Cardiac septum (tissue), 1 donor: ENCODE measurements at places on chromosomes 4 and X. TPM values are rescaled to one million over a fixed set of nuclear protein-coding genes. Genes with fewer than 3 reads are reported as not detected.

MCF2 gene
- 0.65 TPM for total RNA-seq

DNA sequence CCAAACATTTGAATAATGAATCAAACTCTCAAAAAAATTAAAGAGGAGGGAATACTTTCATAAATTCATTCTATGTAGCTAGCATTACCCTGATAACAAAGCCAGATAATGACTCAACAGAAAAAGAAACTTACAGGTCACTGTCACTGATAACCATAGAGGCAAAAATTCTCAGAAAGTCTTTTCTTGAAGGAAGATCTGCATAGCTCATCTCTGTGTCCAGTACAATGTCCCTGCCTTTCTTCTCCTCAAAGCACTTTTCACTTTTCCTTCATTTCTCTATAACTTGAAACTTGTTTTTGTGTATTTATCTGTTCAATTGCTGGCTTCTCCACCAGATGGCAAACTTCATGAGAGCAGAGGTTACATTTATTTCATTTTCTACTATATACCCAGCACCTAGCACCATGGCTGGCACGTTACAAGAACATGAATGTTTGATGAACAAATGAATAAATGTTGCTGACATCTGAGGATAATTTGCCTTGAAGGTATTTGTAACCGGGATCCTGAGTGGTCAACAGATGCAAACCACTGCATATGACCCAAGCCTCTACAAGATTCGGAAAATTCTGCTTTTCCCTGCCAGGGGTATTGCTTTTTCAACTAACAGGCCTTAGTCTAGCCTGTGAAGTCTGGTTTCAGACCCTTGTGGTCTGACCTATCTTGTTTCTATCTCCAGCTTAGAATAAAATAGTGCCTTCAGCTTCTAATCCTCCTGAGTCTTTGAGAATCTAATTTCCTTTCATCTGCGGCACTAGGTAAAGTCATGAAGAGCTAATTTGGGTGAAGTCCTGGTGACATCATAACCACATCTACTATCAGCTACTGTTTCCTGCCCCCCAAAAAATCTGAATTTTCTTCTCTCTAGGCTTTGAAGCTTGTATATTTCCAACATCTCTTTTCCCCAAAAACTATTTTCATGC lies 52.5 kb upstream of the ANTXR2 start:
- DNase-seq, result no peak

DNA sequence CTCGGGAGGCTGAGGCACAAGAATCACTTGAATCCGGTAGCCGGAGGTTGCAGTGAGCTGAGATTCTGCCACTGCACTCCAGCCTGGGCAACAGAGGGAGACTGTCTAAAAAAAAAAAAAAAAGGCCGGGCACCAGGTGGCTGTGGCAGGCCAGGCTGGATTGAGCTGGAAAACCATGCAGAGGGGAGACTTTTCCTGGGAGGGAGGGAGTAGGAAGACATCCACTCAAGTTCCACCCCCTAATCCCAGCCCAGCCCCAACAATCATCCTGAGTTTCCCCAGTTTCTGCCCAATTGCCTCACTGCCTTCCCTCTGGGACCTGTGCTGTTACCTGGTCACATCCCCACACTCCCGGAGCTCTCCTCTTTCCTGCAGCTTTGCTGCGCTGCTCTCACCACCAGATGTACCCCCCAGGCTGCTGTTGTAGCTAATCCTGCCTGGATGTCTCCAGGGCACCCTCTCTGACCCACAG lies 9.0 kb upstream of the TSPYL2 start:
- DNase-seq, result no peak

GRCh38 chr4:184499996-184500395 lies 25.6 kb upstream of the IRF2 start:
- no peak for DNase-seq

- no peak for DNase-seq
These were observed 109.9 kb upstream of the NAP1L5 start for GRCh38 chr4:88807499-88807898.

GRCh38 chrX:151742311-151742710 lies 7.8 kb downstream of the CNGA2 start:
- no peak for DNase-seq

DNA sequence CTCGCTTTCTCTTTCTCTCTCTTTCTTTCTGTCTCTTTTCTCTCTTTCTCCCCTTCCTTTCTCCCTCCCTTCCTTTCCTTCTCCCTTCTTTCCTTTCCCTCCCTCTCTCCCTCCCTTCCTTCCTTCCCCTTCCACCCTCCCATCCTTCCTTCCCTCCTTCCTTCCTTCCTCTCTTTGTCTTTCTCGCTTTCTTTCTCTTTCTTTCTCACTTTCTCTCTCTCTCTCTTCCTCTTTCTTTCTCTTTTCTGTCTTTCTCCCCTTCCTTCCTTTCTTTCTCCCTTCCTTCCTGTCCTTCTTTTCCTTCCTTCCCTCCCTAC lies 2.1 kb upstream of the SORCS2 start:
- DNase-seq, result no peak

PRR27 gene
- total RNA-seq, result not detected
